Uterus (tissue), 4 donors: ENCODE measurements at places on chromosomes 2 and 18.

DNA sequence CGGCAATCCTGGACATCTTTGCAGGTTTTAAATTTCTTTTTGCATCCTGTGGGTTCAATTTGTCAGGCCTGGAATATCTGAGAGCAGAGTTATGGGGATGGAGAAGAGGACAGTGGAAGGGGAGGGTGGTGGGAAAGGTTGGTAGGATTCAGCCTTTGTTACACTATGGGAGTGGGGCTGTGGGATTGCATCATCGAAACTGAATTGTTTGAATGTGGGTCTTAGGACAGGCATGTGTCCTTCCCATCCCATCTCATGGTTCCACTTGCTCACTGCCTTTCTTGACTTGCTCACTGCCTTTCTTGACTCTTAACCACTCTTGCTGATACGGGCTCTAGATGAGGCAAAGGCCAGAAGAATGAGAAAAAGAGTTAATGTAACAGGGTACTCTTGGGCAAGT, 12.9 kb downstream of the IGFBP2 start:
- no peak overlapping the region for H3K4me3 ChIP-seq
- no peaks in the 10 kb centered on the region for H3K4me1 ChIP-seq
- DNase-seq, result no peak
- H3K27me3 ChIP-seq, result no peaks in the 10 kb centered on the region
- no peak overlapping the region for H3K27ac ChIP-seq

GRCh38 chr18:285817-286216, 18.0 kb upstream of the THOC1 start:
- H3K36me3 ChIP-seq, result no peaks in the 10 kb centered on the region
- no peaks in the 10 kb centered on the region for H3K27me3 ChIP-seq
- H3K27ac ChIP-seq, result no peak overlapping the region
- DNase-seq, result no peak
- no peak overlapping the region for H3K4me3 ChIP-seq
- no peaks in the 10 kb centered on the region for H3K4me1 ChIP-seq

GRCh38 chr18:80086281-80086680, 22.8 kb upstream of the ADNP2 start:
- H3K4me3 ChIP-seq, result no peak overlapping the region
- DNase-seq, result no peak
- no peaks in the 10 kb centered on the region for H3K27me3 ChIP-seq

- H3K4me3 ChIP-seq, result no peak overlapping the region
- no peaks in the 10 kb centered on the region for H3K36me3 ChIP-seq
- peaks cover 2% of the 10 kb centered on the region for H3K4me1 ChIP-seq
- no peak overlapping the region for H3K27ac ChIP-seq
- DNase-seq, result no peak
- H3K27me3 ChIP-seq, result no peaks in the 10 kb centered on the region
These were observed 119.0 kb downstream of the SMAD7 start for GRCh38 chr18:48831802-48832201.

DNA sequence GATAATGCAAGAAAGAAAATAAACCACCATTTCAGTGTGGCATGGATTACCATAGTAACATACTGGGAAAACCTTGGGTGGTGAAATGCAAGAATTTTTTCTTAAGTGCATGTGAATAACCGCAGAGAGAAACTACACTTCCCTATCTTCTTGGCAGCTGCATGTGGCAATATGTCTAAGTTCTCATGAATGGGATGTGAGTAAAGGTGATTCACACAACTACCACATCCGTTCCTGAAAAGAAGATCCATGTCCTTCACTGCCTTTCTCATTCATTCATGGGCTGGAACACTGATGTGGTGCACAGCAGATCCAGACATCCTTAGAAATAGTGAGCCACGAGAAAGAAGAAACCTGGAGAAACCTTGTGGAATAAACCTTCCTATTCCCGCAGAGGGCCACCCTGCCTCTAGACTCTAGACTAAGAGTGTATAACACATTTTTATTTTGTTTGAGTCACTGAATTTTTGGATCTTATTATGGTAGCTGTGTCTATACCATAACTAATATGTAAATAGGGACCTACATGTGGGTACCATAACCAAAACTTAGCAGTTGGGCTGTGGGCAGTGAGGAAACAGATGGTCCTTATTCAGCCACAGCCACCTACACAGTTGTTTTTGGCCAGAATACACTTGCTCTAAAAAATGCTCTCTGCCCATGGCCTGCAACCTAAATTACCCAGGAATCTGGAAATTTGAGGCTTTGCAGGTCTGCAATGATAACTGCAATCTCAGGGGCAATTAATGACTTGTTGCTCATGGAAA, 573.3 kb downstream of the LRP1B start:
- no peaks in the 10 kb centered on the region for H3K36me3 ChIP-seq
- no peak for DNase-seq
- no peaks in the 10 kb centered on the region for H3K27me3 ChIP-seq
- H3K27ac ChIP-seq, result no peak overlapping the region
- no peaks in the 10 kb centered on the region for H3K4me1 ChIP-seq
- H3K4me3 ChIP-seq, result no peak overlapping the region

DNA sequence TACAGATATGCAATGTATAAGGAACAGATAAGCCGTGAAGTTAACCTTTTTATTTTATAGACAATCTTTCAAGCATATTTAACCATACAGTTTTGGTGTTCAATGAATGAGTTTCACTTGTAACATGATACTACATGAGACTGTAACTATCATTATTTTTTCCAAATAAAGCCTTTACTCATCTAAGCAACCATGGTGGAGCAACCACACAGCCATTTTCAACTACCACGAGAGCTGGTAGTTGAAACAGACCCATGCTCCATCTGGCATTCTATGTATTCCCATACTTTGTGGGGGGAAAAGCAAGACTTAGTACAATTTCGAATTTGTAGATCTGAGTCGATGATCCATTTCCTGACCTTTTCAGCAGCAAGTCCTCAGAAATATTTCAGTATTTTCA, 159.3 kb upstream of the RND3 start:
- H3K36me3 ChIP-seq, result no peaks in the 10 kb centered on the region
- H3K4me1 ChIP-seq, result no peaks in the 10 kb centered on the region

- H3K4me3 ChIP-seq, result no peak overlapping the region
- no peak for DNase-seq
- H3K36me3 ChIP-seq, result no peaks in the 10 kb centered on the region
- no peaks in the 10 kb centered on the region for H3K4me1 ChIP-seq
These were observed 181.9 kb downstream of the LRRTM1 start for GRCh38 chr2:80122675-80123074.

DNA sequence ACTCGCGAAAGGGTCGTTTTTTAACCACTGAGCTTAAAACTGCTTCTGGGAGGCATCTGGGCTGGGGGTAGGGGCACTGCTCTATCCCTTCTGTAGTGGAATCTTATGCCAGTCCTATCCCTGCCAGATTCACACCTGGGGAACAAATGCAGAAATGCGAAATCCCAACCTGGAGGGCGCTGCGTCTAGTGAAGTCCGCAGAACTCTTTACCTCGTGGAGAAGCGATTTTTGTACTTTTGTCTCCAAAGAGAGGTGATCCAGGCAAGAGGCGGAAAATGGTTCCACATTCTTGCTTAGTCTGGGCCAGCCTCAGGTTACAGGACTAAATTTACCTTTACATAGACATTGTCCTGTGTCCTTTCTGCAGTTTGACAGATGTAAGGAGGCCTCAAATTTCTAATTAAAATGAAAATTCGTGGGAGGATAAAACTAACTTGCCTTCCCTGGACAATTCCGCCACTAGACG, 10.4 kb downstream of the TBR1 start:
- DNase-seq, result no peak
- H3K4me3 ChIP-seq, result no peak overlapping the region
- peaks cover 10% of the 10 kb centered on the region for H3K4me1 ChIP-seq
- H3K36me3 ChIP-seq, result no peaks in the 10 kb centered on the region
- H3K27me3 ChIP-seq, result peaks cover 2% of the 10 kb centered on the region

- H3K27me3 ChIP-seq, result no peaks in the 10 kb centered on the region
- H3K4me1 ChIP-seq, result peaks cover 10% of the 10 kb centered on the region
- H3K36me3 ChIP-seq, result no peaks in the 10 kb centered on the region
- no peak overlapping the region for H3K27ac ChIP-seq
These were observed 162.3 kb downstream of the PHLPP1 start for GRCh38 chr18:62877411-62878221.

- H3K4me1 ChIP-seq, result peaks cover 18% of the 10 kb centered on the region
- no peak overlapping the region for H3K4me3 ChIP-seq
- DNase-seq, result no peak
- H3K36me3 ChIP-seq, result no peaks in the 10 kb centered on the region
- H3K27ac ChIP-seq, result peak overlapping the region; percentile 12
- H3K27me3 ChIP-seq, result no peaks in the 10 kb centered on the region
These were observed 116.2 kb downstream of the STPG4 start for GRCh38 chr2:47038656-47039488.

DNA sequence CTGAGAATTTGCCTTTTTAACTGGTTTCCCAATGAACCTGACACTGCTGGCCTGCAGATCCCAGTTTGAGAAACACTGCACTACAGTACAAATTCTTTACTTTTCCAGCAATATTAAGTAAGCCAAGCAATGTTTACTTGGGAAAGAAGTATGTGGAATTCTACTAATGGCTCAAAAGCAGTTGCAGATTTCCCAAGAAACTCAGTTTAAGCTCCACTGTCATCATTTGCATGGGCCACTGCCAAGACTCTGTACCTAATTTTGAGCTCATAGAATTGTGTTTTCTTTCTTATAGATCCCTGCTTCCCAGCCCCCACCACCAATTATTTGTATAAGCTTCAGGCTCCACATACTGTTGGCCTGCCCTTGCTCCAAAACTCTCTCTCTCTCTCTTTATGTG, 676.1 kb downstream of the RNF144A start:
- no peaks in the 10 kb centered on the region for H3K4me1 ChIP-seq
- H3K36me3 ChIP-seq, result no peaks in the 10 kb centered on the region
- no peak overlapping the region for H3K4me3 ChIP-seq
- H3K27me3 ChIP-seq, result no peaks in the 10 kb centered on the region
- no peak overlapping the region for H3K27ac ChIP-seq
